GM23248 (cell line): ENCODE measurements at places on chromosomes 6 and 20. TPM values are rescaled to one million over a fixed set of nuclear protein-coding genes. Genes with fewer than 3 reads are reported as not detected.

Gene TREM2
- not detected in 2 replicates for polyA plus RNA-seq

Gene CALHM4
- polyA plus RNA-seq, result not detected in 2 replicates

Gene RSPH4A
- 0.15 TPM in 1 of 2 replicates, not detected in the other for polyA plus RNA-seq

Gene ZC2HC1B
- not detected in 2 replicates for polyA plus RNA-seq

Gene DZANK1
- 1.6 TPM in 2 replicates for polyA plus RNA-seq

Gene ERGIC3
- polyA plus RNA-seq, result 261 and 262 TPM in 2 replicates

Gene VIP
- 0.20 TPM in 1 of 2 replicates, not detected in the other for polyA plus RNA-seq

Gene PRL
- polyA plus RNA-seq, result 0.65 and 1.2 TPM in 2 replicates

Gene SLC22A2
- not detected in 2 replicates for polyA plus RNA-seq

Gene PAK5
- polyA plus RNA-seq, result not detected in 2 replicates

Gene DNAH8
- not detected in 2 replicates for polyA plus RNA-seq

Gene ENPP5
- 0.11 and 0.24 TPM in 2 replicates for polyA plus RNA-seq

Gene ULBP3
- polyA plus RNA-seq, result 3.7 and 4.4 TPM in 2 replicates

Gene FGD2
- polyA plus RNA-seq, result not detected in 2 replicates

Gene DYNLT1
- 368 TPM in 2 replicates for polyA plus RNA-seq

Gene KIF25
- polyA plus RNA-seq, result not detected in 2 replicates

Gene MRPL14
- 91.2 and 98.0 TPM in 2 replicates for polyA plus RNA-seq

Gene LY6G5C
- polyA plus RNA-seq, result 5.0 and 5.1 TPM in 2 replicates

Gene WFDC12
- polyA plus RNA-seq, result not detected in 2 replicates

Gene SLC44A4
- polyA plus RNA-seq, result not detected in 2 replicates

Gene SIRPB1
- not detected in 2 replicates for polyA plus RNA-seq

Gene SCGN
- not detected in 2 replicates for polyA plus RNA-seq

Gene DEFB124
- polyA plus RNA-seq, result not detected in 2 replicates

Gene MTFR2
- polyA plus RNA-seq, result 2.5 and 3.1 TPM in 2 replicates

Gene CGAS
- polyA plus RNA-seq, result 3.7 TPM in 2 replicates

Gene SLC17A9
- polyA plus RNA-seq, result 17.7 and 23.2 TPM in 2 replicates

Gene LIN28B
- 0.04 TPM in 1 of 2 replicates, not detected in the other for polyA plus RNA-seq

Gene CYP39A1
- 0.08 and 0.46 TPM in 2 replicates for polyA plus RNA-seq

Gene ID1
- 248 TPM in 2 replicates for polyA plus RNA-seq

Gene PCMT1
- 183 and 184 TPM in 2 replicates for polyA plus RNA-seq

Gene SLC23A2
- polyA plus RNA-seq, result 5.8 and 5.9 TPM in 2 replicates

Gene PCED1A
- polyA plus RNA-seq, result 17.3 and 20.7 TPM in 2 replicates

Gene BEND6
- polyA plus RNA-seq, result 22.5 and 25.1 TPM in 2 replicates
